Neuronal stem cell (in vitro differentiated cells): ENCODE measurements at places on chromosomes 3 and 15.

DNA sequence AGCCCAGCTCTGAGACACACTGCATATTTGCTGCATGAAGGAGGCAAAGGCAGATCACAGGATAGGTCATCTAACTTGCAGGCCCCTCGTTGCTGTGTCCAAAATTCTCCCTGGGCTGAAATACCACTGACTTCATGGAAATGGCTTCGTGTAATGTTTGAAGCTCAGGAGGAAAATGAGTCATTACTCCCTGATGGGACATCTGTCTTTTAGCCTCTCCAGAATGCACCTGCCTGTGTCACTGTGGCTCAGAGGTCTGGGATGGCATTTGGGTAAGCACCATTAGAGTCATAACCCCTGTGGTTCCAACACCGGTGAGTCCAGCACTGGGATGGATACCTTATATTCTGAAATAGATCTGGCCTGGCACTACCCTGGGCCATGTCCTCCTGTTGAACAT is 51.5 kb downstream of the IL12A start:
- no peak for DNase-seq

DNA sequence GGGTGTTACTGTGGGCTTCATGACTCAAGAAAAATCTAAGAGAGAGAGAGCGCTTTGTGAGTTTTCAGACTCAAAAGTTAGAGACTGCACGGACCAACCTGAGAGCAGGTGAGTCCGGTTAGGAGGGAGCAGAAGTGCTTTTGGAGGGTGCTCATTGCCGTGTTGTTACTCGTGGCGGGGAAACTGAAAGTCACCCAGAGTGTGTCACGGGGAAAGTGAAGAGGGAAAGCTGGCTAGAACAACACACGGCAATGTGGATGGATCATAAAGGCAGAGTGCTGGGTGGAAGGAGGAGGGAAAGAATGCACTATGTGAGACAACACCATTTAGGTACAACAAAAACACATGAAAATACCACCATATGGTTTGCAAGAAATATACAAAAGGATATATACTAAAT is 112.3 kb downstream of the BDH1 start:
- DNase-seq = no peak

- DNase-seq = no peak
Measured at GRCh38 chr3:12948891-12949711, 107.7 kb upstream of the RPL32 start.

- no peak for DNase-seq
Measured at GRCh38 chr15:63372018-63372705, 9.5 kb downstream of the CA12 start.

- DNase-seq = no peak
Measured at GRCh38 chr15:40096094-40096891, 12.4 kb downstream of the BMF start.

GRCh38 chr3:10232137-10232536 is 16.1 kb upstream of the TATDN2 start:
- DNase-seq = no peak

GRCh38 chr3:197746209-197746608 is 3.5 kb upstream of the FYTTD1 start:
- no peak for DNase-seq

GRCh38 chr3:34504366-34504765 is 705.9 kb downstream of the PDCD6IP start:
- no peak for DNase-seq

DNA sequence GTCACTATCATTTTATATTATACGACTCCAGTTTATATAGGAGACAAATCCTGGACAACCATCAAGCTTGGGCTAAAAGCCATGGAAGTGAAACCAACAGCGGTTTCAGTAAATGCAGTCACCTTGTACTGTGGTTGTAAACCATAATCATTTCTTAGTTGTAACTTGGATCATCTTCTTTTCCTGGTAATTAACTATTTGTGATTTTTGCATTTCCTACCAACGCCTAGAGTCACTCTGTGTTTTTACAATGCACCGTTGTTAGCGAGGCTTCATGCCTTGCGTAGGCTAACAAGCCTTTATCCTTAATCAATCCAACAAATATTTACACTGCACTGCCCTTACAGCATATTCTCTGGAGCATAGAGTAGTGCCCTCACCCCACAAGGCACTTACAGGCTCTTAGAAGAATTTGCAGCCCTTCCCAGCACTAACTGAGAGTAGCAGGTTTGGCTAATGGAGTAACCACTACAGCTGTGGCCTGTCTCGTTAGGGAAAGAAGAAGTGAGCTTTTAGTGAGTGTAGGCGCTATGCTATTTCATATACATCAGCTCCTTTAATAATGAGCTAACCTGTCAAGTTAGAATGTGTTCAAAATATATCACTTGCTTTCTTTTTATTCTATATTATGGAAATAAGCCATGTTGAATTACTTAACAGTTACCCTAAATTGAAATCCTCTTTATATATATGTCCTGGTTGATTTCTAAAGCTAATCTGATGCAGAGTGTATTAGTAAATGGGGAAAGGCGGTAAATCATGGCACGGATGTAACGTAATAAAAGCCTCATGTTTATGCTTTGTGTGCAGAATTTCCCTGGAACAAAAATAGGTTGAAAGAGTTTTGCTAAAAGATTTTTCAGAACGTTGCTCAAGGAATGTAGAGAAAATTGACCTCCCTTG is 62.8 kb downstream of the ABHD2 start:
- no peak for DNase-seq

GRCh38 chr3:134928392-134928791 is 133.3 kb downstream of the EPHB1 start:
- DNase-seq = no peak

DNA sequence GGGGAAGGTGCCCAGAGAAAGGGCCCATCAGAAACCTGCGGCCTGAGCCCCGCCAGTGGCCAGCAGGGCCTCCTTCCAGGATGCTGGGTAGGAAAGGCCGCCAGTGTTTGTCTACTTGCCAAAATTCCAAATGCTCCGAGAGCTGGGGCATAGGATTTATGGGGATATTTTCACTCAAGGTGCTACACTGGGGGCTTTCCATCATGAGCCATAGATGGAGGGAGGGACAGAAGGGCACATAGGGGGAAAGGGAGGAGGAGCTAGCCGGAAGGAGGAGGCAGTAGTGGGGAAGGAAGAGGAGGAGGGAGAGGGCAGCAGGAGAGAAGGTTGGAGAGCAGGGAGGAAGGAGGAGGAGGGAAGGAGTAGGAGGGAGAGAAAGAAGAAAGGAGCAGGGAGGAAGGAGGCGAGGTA is 494.7 kb upstream of the PROK2 start:
- DNase-seq = no peak

- no peak for DNase-seq
Measured at GRCh38 chr3:170421758-170422157, 3.1 kb downstream of the CLDN11 start.

GRCh38 chr15:48112242-48112641 is 8.5 kb upstream of the SLC24A5 start:
- peak; percentile 38 for DNase-seq

- no peak for DNase-seq
Measured at GRCh38 chr3:53888232-53888631, 3.4 kb downstream of the SELENOK start.

GRCh38 chr3:193991666-193992424 is 144.1 kb upstream of the HES1 start:
- no peak for DNase-seq

DNA sequence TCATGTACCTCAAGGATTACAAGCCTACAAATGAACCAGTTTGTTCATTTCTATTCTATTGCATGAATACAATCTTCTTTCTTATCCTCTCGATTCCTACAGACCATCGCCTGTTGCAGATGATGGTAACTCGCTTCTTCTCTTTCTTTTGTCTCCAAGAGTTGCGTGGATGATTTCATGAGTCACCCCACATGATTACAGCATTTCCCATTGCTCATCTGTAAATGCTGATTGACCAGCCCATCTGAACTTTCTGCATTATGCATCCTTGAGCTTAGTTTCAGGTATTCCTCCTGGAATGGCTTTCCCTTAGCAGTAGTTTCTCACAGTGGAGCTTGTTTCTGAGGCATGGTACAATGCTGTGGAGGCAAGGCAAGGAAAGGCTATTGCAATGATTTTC is 109.6 kb upstream of the TOPAZ1 start:
- DNase-seq = no peak

GRCh38 chr15:42595626-42596240 is 20.3 kb downstream of the STARD9 start:
- DNase-seq = no peak

DNA sequence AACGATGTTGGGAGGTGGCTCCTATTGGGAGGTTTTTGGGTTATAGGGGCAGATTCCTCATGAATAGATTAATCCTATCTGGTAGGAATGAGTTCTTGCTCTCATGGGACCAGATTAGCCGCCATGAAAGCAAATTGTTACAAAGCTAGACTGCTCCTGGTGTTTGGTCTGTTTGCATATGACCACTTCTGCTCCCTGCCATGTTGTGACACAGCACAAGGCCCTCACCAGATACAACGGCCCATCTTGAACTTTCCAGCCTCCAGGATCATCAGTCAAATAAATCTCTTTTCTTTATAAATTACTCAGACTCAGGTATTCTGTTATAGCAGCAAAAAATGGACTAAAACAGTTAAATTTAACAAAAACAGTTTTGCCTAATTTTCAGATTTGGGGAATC is 34.4 kb downstream of the TRIM42 start:
- no peak for DNase-seq

DNA sequence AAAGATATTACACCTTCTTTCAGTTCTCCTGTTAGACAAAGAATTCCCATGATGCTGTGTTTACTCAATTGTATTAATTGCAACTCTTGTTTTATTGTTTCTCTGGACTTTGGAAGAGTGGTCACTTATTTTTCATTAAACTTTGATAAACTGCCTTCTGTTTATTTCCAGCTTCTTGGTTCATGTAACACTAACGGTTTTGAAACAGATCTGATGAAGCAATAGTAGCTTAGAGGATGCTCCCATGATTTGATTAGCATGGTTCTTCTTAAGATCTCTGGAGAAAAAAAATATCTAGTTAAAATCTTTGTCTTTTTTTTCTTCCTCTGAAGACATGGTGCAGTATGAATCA is 90.1 kb downstream of the FNDC3B start:
- DNase-seq = no peak

DNA sequence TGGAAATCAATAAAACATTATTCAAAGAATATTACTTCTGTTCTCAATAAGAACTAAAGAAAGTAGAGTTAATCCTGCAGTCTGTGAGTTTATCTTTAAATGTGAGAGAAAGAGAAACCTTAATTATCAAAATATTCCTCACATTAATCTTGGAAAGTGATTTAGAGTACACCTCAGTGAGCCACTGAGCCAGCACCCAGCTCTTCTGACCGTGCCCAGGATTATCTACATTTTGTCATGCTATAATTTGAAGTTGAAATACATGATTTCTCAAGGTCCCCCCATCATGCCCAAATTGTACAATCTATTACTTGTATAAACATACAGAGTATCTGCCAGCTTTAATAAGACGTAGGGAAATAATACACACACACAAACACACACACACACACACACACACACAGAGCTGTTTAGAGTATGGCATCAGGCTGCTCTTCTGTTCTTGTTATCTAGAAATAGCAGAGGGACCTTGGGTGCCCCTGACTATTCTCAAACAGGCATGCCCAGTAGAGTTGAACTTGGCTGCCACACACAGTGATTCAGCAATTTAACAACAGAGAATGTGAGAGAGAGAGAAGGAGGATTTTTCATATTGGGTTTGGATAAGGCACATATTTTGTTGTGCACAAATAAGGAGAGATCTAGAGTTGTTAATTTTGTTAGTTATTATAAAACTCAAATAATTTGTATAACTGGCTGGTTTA is 74.4 kb downstream of the P2RY1 start:
- DNase-seq = no peak

DNA sequence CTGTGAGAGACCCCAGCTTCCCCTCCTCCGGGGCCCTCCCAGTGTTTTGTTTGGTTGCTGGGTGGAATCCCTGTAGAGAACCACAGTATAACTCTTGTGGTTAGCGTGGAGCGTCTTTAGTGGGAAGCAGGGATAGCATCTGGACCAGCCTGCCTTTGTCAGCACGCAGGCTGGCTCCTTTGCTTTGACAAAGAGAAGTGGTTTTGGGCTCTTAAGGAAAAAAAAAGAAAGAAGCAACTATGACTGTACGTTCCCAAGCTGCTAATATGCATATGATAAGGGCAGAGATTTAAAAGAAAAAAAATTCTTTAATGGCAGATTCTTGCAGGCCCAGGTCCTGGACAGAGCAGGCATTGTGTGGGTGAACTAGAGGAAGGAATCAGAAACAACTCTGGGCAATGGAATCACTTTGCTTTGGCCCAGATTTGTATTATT is 340.8 kb upstream of the CTDSPL start:
- DNase-seq = no peak

DNA sequence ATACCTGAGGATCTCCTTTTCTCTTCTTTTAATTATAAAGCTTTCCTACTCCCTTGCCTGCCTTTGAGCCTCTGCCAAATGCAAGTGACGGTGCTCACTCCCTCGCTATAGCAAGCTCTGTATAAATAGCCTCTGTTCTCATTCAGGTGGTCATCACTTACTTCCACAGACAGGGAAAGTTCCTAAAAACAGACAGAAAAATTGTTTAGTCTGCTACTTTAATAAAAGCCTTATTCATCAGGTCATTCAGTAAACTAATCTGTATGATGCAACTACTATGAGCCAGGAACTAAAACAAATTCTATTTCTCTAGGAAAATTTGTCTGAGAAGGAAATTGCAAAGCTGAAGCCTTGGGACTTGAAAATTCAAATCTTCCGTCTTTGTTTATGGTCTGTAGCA is 10.2 kb upstream of the DLG1 start:
- DNase-seq = no peak

GRCh38 chr15:31098491-31098917 is 3.0 kb downstream of the TRPM1 start:
- DNase-seq = no peak

DNA sequence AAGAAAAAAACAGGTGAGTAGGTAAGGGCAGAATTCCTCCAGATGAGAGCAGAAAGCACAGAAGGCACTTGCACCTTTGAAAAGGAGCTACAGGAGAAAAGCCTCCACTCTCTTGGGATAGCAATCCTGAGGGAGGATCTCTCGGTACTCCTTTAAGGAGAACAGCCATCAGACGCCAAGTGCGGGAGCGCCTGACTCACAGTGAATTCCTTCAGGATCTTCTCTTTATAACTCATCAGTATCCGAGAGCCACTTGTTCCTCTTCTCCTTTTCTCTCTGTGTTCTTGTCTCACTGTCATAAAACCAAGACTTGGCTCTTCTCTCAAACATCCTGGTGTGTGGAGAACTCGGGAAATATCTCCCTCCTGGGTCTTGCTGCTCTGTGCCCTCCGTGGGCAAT is 10.1 kb upstream of the GOLGA8J start:
- DNase-seq = no peak

- DNase-seq = no peak
Measured at GRCh38 chr3:77319711-77320110, 279.8 kb downstream of the ROBO2 start.

DNA sequence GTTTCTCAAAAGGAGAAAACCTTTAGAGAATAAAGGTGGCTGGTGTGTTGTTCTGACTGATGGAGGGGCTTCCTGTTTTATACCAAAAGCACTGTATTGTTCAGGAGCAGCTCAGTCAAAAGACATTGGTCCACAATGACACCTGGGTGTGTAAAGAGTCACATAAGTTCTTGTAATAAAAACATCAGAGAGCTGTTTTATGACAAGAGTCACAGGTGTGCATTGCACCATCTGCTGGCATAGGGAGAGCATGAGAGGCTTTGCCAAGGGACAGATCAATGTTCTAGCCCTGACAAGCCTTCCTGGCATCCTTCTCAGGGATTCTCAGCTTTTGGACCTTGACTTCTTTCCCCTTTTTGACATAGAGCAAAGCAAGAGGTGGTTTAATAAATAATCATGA is 20.4 kb downstream of the ARPP21 start:
- DNase-seq = no peak
